HAP-1 (cell line): ENCODE measurements at places on chromosomes 16 and 17.

DNA sequence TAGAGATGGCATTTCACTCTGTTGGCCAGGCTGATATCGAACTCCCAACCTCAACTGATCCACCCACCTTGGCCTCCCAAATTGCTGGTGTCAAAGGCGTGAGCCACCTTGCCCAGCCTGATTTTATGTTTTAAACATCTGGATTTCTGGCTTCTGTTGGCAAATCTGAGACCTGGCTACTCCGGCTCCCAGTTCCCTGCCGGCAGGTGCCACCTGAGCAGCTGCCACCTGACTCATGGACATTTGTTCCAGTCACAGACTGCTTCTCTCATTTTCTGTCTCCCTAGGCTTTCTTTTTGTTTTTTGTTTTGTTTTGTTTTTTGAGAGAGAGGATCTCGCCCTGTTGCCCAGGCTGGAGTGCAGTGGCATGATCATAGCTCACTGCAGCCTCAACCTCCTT is 9.6 kb downstream of the PMM2 start:
- DNase-seq: no peak

GRCh38 chr17:28997806-28998205 is 8.0 kb downstream of the SEZ6 start:
- no peak for DNase-seq

DNA sequence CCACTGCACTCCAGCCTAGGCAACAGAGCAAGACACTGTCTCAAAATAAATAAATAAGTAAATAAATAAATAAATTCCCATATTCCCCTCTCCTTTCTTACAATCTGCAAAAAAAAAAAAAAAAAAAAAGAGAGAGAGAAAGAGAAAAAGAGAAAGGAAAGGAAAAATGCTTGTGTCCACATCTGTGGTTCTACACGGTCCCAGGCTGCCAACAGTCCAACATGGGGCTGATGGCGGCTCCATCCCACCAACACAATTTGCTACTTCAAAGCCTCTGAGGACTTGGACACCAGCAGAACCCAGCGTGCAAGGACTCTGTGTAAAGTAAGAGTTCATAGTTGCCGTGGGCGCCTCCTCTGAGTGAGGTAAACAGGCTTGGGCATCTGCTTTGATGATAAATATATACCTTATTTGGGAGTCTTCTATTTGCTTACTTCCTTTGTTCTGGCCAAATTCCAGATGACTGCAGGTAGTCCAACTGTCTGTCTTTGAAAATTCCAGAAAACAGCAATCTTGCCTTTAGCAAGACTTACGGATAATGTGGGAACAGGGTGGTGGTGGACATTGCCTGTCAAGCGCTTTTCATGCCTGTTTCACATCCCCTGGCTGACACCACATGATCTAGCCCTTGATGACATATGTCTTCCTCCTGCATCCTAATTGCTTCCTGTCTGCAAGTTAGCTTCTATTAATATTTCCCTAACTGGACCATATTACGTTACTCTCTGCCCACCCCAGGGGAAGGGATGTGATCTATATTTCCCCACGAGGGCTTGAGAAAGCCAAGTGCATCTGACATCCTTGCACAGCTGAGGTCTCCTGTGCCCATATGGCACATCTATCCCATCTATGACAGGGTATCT is 10.1 kb downstream of the LITAF start:
- no peak for DNase-seq

DNA sequence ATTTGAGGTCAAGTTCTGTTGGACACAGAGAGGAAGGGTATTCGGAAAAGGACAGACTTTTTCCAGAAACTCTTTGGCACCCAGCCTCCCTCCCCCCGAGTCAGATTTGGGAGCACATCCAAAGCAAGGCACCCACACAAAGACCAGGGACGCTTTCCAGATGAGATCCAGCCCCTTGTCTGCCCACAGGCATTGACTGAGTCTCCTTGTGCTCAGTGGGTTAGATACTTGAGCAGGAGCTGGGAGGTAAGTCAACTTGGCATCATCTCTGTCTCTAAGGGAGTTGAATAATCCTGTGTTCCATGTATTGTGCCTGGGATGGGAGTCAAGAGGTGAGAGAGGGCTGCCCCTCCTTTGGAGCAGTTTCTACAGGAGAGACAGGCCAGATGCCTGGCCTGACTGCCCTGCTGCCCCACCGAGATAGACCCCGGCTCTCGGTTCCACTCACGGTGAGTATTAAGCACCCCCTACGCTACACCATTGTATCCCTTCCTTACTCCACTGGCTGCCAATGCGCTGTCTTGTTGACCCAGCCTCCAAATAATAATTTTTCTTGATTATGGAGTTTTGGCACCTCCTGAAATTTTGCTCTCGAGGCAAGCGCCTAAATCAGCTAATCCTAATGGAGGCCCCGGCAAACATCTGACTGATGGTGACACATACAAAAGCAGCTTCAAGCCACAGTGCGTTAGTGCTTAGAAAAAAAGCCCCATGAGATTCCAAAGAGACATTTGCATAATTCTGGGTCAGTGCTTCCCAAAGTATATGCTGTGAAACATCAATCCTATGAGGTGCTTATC is 29.6 kb upstream of the MAP3K14 start:
- DNase-seq: no peak

DNA sequence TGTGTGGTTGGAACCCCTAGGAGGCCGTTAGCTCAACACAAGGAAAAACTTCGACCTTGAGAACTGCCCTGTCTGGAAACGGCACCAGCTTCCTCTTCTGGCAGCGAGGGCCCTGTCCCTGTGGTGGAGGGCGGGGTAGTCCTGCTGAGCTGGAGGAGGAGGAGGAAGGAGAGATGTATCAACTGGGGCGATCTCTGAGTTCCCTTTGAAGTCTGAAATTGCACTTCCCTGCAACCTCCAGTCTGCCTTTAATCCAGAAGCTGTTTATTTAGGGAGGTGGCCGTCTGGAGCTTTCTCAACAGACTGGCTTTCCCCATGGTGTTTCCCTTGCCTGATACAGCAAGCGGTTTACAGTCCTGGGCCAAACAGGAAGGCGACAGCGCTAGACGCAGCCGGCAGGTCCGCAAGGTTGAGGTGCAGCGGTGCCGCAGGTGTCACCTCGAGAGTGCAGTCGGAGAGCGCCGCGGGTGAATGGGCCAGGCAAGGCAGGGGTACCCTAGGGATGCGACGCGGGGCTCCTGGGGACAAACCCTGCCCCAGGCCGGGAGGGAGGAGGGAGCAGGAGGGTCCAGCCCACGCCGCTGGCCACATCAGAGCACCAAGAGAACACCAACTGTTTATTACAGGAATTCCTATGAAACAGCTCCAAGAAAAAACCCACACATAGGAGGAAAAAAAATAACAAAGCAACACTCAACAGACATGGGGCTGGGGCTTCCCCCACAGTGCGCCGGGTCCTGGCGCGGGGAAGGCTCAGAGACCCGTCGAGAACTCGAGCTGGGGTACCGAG is 11.4 kb upstream of the MRPS23 start:
- DNase-seq: no peak

- DNase-seq: no peak
Observed at GRCh38 chr17:77316191-77316641, 175.4 kb downstream of the SEC14L1 start.

DNA sequence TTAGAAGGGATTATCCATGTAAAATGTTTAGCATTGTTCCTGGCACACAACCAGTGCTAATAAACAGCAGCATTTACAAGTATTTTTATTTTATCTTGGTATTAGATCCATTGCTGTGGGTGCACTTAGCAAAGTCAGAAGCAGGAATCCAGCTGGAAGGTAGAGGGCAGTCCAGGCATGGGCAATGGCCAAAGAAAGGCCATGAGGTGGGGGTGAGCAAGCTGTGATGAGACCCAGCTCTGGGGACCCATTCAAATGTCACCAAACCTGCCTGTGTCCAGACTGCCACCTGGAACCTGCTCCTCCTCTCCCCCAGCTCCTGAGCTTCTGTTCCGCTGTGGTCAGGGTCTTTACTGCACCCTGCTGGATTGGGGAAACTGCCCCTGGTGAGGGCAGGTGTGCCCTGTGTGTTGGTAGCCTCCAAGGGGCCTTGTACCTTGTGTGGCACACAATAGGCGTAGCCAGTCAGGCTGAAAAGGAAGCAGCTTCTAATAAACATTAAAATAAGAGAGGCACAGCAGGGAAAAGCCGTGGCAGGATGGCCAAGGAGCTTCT is 118.0 kb upstream of the CRHR1 start:
- peak; percentile 44 for DNase-seq

GRCh38 chr17:30433514-30433913 is 43.7 kb upstream of the GOSR1 start:
- no peak for DNase-seq

DNA sequence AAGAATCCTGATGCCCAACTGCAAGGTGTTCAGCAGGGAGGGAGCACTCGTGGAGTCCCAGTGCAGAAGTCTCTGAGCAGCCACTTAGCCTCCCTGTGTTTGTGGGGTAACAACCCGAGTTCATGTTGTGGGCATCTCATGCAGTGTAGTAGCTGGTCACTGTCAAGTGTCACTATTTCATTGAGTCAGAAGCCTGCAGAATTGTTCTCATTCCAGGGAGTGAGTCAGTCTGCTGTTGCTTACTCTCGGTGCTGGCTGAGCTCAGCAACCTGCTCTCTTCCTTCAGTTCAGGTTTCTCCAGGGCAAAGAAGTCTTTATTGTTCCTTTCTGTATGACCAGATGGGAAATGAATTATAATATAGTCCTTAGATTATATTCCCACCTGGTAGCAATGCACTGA is 24.1 kb downstream of the HMOX2 start:
- DNase-seq: no peak

DNA sequence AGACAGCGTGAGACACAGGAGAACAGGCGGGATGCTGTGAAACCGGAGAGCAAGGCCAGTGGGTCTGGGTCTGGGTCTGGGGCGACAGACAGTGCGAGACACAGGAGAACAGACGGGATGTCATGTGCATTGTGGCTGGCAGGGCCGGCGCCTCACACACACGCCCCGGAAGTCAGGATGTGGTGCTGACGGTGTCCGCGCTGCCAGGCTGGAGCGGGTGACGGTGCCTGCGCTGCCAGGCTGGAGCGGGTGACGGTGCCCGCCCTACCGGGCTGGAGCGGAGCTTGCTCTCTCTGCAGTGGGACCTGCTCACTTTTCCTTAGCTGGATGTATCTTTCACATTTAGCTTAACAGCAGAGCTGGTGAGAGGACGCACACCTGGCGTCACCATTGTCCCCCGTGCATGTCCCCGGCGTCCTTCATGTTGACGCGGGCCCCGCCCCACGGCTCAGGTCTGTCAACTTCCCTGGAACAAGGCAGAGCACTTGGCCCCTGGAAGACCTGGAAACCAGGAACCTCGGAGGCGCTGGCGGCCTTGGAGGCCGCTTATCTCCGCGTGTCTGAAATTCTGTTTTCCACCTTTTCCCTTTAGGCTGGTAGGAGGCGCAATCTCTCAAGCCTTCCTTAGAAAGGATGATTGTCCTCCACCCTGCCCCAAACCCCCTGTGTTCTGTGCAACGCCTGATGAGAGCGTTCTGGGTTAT is 43.0 kb upstream of the ZNF750 start:
- no peak for DNase-seq

GRCh38 chr17:69558796-69559195 is 144.3 kb downstream of the MAP2K6 start:
- DNase-seq: no peak

- DNase-seq: no peak
Observed at GRCh38 chr17:37828651-37829124, 83.8 kb upstream of the HNF1B start.

DNA sequence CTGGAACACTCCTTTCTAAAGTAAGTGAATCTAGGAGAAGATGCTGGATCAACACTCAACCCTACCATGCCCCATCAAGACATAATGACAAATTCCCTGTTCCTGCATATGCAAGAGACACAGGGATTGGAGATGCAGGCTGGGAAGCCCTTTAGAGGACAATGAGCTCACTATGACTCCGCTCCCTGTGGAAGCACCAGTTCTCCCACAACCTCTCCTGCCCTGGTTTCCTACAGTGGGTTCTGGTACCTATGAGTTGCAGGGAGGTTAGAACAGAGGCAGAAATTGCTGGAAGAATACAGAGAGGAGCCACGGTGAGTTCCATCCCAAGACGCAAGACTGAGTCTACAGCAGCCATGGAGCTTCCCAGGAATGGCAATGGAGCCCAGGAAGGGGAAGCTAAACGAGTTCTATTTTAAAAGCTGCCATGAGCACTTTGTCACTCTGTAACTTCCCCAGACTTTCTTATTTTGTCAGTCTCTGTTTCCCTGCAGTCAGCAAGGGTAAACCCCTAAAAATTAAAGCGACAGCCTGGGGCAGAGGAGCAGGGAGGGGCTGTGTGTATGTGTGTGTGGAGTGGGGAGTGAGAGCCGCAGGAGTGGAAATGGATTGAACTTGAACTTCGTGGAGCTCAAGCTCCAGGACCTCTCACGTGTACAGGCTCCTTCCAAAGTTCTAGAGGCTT is 42.3 kb upstream of the PIK3R6 start:
- no peak for DNase-seq

DNA sequence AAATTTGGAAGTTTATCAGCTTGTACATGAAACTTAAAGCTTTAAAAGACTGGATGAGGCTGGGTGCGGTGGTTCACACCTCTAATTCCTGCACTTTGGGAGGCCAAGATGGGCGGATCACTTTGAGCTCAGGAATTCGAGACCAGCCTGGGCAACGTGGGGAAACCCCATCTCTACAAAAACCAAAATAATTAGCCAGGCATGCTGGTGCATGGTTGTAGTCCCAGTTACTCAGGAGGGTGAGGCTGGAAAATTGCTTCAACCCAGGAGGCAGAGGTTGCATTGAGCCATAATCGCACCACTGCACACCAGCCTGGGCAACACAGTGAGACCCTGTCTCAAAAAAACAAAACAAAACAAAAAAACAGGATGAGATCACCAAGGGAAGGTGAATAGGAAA is 209.5 kb downstream of the AATF start:
- no peak for DNase-seq

DNA sequence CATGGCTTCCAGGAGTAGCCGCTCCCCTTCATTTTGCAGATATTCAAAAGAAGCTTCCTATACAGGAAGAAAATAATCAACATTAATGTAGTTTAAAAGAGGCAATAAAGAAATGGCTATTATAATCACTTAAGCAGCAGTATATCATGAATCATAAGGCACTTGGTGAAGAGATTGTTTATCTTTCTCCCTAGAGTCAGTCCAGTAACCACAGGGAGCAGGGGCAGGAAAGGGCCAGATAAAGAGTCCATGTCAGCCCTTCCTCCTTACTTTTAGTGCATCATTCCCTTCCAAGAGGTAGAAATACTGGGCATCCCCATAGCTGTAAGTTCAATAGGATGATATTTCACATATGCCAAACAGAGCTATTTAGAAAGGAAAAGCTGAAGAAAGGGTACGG is 184.6 kb upstream of the C17orf78 start:
- DNase-seq: no peak

GRCh38 chr16:19354371-19354770 is 63.3 kb upstream of the TMC5 start:
- DNase-seq: no peak

- DNase-seq: no peak
Observed at GRCh38 chr16:228151-228851, 948 bp downstream of the LUC7L start.
